ENCODE measurements at places on chromosomes 2 and 18.
A peak's percentile ranks its signal among the peaks of the same experiment; 100 is the strongest.

DNA sequence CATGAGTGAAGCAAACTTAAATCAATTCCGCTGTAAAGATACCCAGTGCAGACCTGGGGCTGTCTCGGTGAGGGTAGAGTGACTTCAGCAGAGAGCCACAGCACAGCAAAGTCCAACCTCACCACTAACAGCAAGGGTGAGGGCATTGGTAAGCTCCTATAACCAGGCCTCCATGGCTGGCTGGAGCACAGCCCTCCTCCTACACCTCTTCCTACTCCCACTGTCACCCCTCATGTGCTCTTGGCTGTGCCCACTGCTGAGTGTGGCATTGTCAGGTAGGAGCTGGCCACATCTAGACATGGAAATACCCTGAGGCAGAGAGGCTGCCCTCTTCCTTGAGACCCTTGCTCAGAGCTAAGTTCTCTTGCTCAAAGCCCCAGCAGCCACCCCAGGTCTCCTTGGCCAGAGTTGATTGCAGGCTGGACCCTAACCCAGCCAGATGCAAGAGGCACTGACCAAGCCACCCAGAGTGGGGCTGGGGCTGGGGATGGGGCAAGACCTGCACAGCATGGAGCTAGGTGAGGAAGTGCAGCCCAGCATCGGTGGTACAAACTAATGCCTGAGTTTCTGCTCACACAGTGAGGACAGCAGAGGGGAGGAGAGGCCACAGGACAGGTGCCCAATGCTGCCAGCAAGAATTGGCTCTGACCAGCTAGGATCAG, 77.6 kb upstream of the RAB6C start:
- no peak for DNase-seq

- DNase-seq, result no peak
Measured at GRCh38 chr2:169916623-169917022, 89.4 kb downstream of the UBR3 start.

GRCh38 chr2:105790461-105791149, 45.9 kb downstream of the NCK2 start:
- no peak for DNase-seq

GRCh38 chr2:127034883-127035611, 71.9 kb downstream of the BIN1 start:
- no peak for DNase-seq

GRCh38 chr2:98448441-98449145, 3.9 kb downstream of the INPP4A start:
- peak; percentile 30 for DNase-seq

All from T-cell (primary cell).